ENCODE measurements at places on chromosomes 11 and 22.

- DNase-seq: no peak
These were observed 8.5 kb downstream of the ADORA2A start for GRCh38 chr22:24435861-24436371.

DNA sequence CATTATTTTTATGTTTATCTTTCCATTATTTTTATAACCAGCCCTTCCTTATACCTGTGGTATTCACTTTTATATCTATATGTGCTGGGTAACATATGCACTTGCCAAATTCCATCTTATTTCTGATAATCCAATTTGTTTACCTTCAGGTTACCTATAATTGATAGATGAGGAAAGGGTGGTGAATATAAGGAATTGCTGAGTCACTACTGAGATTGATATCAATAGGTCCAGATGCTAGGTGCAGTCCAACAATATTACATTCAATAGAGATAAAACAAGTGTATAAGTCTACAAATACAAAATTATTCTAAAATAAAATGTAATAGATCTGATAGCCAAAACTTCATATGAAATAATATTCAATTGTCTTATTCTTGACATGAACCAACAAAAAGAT, 759.0 kb upstream of the CCDC90B start:
- no peak for DNase-seq

- peak; percentile 66 for DNase-seq
These were observed 17.1 kb downstream of the VWCE start for GRCh38 chr11:61278001-61278470.

- DNase-seq: no peak
These were observed 15.0 kb downstream of the HTR3A start for GRCh38 chr11:113989916-113990315.

- DNase-seq: no peak
These were observed 26.4 kb upstream of the UCP3 start for GRCh38 chr11:74035264-74035663.

DNA sequence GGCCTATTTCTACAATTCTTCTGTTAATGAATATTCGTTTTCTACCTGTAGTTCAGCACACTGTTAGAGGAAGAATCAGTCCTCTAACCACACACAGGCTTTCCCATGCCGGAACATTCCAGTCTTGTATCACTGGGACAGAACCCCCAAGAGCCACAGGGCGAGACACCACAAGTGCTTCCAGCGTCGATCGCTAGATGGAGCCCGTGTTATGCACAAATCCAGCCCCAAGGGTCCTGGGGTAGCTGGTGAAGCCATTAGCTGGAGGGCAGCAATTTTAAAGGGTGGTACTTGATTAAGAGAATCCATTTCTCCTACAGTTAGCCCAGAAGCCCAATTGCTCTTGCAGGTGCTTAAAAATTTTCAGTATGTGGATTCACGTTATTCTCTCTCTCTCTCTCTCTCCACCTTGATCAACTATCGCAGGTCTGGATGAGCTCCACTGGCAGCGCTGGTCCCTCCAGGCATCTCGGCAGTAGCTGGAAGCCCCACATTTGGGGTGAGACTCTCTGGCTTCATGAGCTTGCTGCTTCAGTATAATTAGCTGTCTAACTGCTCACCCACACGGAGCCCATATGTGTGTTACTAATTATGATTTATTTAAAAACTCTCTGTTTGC, 148.2 kb upstream of the SNX19 start:
- DNase-seq: peak; percentile 67

GRCh38 chr22:50600538-50600937, at the start of gene MAPK8IP2:
Gene MAPK8IP2 (plus strand): TSS chr22:50600793. CDS start chr22:50600819, 26 bp downstream.
- DNase-seq: peak; percentile 26

DNA sequence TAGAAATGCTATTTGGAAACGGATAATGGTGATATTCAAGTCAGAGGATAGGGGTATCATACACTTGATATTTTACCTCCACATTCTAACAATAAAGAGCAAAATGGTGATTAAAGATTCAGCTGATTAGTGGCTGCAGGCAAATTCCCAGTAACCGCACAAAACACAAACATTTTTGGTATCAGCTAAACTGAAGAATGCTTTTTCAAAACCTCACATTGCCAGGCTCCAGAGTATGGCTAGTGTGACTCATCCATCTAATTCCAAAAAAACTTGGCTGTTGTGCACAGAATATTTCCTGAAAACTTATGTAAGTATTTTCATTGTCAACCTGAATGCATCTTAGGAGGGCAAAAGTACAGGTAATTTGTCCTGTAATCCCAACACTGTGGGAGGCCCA, 10.9 kb downstream of the SRPRA start:
- no peak for DNase-seq

- DNase-seq: no peak
These were observed 20.2 kb downstream of the NF2 start for GRCh38 chr22:29623553-29624169.
